Right cardiac atrium (tissue), 5 donors: ENCODE measurements at places on chromosomes 6 and 20.

DNA sequence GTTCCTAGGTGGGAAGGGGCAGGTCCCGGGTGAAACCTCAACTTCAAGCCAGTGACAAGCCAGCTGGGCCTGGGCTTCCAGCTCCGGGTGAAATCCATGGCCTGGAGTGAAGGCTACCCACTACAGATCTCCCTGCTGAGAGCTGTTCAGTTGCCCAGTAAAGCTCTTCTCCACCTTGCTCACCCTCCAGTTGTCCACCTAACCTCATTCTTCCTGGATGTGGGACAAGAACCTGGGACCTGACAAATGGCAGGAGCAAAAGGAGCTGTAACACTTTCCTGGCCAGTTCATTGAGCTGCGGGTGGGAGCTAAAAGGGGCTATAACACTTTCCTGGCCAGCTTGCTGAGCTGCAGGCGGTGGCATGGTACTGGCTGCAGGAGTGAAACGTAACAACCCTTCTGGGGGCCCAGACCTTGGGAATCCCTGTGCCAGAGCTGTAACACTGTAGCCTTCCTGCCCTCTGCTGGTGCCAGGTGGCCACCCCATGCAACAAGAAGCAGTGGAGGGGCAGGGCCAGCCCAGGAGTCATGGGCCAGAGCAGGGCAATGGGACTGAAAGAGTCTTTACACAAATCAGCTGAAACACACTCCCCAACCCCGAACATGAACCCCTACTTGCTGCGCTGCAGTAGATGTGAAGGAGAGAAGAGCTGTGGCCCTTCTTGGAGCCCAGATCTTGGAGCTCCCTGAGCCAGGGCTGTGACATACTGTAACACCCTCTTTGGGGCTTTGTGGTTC is 3.6 kb upstream of the HINT3 start:
- DNase-seq = no peak

DNA sequence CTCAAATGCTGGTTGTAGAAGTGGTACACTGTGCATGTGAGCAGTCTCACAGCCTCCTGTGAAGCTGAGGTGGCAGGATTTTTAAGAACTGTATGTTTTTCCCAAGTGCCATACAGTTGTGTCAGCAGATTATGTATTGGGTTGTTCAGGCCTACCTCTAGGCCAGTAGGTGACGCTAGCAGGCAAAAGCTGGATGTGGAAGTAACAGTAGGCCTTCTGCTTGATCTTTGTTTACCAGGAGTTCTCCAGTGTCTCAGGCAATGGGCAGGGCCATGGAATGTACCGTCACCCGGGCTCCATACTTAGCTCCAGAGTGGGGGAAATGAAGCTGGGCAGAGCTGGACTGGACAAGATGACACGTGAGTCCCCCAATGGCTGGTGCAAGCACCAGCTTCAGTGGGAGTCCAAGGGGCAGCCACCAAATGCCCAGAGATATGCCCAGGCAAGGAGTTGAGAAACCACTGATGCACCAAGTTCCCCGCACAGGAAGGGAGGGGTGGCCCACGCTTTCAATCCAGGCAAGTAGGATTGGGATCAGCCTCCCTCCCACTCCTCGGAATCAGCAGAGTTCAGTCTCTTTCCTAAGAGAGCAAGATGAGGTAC is 289.7 kb downstream of the HTR1B start:
- no peak for DNase-seq

DNA sequence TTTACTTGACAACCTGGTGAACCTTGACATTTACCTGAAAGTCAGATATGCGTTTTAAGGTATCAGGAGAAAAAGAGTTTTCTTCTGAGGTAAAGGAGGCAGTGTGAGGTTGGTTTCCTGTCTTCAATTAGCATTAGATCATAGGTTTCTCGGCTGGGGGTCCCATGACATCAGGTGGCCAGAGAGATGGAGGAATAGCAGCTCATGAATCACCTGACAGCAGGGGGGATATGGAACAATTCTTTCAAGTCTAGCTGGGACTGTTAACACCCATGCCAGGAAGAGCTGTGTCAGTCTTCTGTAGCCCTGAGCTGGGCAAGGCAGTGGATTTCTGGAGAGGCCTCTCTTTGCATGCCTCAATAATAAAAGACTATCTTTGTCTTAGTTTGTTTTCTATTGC is 108.0 kb upstream of the TMEM170B start:
- DNase-seq = no peak

GRCh38 chr20:12849225-12849910 is 159.4 kb upstream of the SPTLC3 start:
- no peak for DNase-seq

DNA sequence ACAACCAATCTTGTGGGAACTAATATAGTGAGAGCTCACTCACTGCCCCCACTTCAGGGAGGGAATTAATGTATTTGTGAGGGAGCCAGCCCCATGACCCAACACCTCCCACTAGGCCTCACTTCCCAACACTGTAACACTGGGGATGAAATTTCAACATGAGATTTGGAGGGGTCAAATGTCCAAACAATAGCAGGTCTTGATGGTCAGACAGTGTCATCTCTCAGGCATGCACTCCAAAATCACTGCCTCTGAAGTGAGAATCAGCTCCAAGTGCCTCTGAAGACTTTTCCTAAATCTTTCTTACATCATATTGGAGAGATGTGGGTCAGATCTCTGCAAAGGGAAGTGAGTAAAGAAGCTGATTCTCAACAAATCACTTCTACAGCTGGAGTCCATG is 13.8 kb upstream of the SAYSD1 start:
- DNase-seq = no peak

DNA sequence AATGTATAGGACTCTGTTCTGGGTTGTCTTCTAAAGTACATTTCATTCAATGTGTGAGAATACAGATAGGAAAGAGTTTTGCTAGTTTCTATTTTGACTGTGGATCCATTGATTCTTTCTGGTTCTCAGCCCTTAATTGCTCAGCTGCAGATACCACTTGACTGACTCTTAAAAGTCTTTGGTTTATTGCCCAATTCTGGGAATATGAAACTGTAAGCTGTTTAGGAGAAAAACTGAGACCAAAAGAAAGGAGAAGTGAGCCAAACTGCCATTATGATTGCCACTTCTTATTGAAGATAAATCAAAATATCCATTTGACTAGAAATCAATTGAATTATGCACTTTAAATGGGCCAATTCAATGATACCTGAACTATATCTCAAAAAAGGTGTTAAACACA is 211.4 kb downstream of the ESR1 start:
- DNase-seq = no peak

- no peak for DNase-seq
These were observed 15.3 kb downstream of the HCK start for GRCh38 chr20:32067234-32067821.

GRCh38 chr6:119137194-119138072 is 59.0 kb upstream of the FAM184A start:
- peak; percentile 26 for DNase-seq
